Naive thymus-derived CD8-positive, alpha-beta T cell (primary cell): ENCODE measurements at places on chromosomes 6 and 20. TPM values are rescaled to one million over a fixed set of nuclear protein-coding genes. Genes with fewer than 3 reads are reported as not detected.

DNA sequence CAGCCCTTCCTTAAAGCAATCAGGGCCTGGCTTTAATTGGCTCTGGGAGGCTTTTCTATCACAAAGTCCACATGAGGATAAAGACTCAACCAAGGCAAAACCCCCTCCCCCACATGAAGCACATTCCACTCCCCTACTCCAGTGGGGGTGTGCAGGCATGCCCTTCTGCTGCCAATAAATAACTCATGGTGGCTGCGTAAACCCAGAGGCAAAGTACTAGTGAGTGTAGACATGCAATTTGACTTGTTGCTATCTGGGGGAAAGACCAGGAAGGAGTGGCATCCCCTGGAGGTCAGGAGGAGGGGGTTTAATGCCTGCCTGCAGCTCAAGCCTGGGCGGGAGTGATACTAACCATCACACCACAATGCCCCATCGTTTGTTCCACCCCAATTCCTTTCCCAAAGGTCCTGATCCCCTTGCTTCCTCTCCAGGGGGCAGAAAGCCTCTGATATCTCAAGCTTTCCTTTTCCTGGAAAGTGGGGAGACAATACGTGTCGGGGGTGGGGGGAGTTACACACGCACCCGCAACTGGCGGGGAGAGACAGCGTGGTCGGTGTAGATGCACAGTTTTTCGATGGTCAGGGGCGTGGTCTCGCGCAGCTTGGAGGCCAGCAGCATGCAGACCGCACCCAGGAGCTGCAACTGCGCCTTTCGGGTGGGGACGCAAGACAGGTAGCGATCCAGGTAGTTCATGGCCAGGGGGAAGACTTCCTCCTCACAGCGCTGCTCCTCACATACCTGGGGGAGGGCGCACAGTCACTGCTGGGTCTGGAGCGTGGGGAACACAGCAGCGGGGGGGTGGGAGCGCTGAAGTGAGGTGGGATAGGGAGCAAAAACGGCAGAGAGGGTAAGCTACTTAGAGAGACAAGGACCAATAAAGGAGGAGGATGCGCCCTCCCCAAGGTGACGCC is 1.5 kb downstream of the CCND3 start:
- peaks cover 46% of the 10 kb centered on the region for H3K4me1 ChIP-seq
- peak overlapping the region; percentile 93 for H3K4me3 ChIP-seq
- H3K36me3 ChIP-seq: peaks cover 26% of the 10 kb centered on the region

Gene SESN1
- total RNA-seq: 35.0 TPM

GRCh38 chr20:41187668-41188067 is 50.3 kb downstream of the PLCG1 start:
- H3K27me3 ChIP-seq: no peaks in the 10 kb centered on the region
- H3K4me1 ChIP-seq: peaks cover 21% of the 10 kb centered on the region
- H3K36me3 ChIP-seq: peaks cover 12% of the 10 kb centered on the region
- no peak for DNase-seq
- H3K27ac ChIP-seq: peak overlapping the region; percentile 24

DNA sequence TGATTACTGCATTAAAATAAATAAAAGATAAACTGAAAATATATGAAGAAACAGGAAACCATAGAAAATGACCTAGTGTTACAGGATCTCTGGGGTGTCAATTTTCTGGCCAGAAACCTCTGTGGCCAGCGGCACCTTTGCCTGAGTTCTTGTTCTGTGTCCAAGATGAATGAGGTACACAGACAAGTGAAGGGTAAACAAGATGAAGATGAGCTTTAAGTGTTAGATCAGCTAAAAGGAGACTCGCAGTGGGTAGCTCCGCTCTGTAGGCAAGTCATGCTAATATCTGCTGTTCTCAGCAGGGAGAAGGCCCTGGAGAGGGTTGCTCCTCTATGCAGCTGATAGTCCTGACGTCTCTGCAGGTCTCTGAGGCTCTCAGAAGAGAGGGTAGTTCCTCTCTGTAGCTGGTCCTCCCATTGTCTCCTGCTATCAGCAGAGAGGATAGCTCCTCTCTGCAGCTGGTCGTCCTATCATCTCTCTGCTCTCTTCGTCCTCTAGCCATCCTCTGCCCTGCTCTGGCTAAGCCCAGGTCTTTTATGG is 35.9 kb upstream of the TBC1D22B start:
- peak overlapping the region; percentile 78 for H3K27ac ChIP-seq
- DNase-seq: no peak
- H3K27me3 ChIP-seq: no peaks in the 10 kb centered on the region
- no peaks in the 10 kb centered on the region for H3K36me3 ChIP-seq

Gene TREM2
- 0.49 TPM for total RNA-seq

GRCh38 chr20:58651946-58652605 is 993 bp downstream of the STX16 start:
- no peaks in the 10 kb centered on the region for H3K27me3 ChIP-seq
- no peaks in the 10 kb centered on the region for H3K36me3 ChIP-seq
- peak overlapping the region; percentile 96 for H3K4me3 ChIP-seq
- peak; percentile 71 for DNase-seq

DNA sequence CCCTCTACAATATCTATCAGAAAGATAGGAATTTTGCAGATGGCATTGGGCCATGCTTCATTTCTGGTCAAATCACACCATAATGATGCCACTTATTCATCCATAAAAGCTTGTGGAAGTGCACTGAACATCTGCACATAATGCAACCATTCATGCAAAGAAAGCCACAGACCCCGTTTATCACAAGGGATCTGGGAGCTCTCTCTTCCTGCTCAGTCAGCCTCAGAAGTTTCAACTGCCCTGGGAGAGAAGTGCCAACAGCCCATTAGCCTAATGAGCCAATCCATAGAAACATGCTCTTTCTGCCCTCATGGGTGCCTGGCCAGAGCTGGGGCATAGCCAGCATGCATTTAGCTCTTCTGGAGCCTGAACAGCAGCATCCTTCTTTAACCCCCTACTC is 85.8 kb downstream of the SLC35F1 start:
- no peaks in the 10 kb centered on the region for H3K4me1 ChIP-seq
- no peak overlapping the region for H3K27ac ChIP-seq
- no peak overlapping the region for H3K4me3 ChIP-seq
- H3K27me3 ChIP-seq: peaks cover 31% of the 10 kb centered on the region

DNA sequence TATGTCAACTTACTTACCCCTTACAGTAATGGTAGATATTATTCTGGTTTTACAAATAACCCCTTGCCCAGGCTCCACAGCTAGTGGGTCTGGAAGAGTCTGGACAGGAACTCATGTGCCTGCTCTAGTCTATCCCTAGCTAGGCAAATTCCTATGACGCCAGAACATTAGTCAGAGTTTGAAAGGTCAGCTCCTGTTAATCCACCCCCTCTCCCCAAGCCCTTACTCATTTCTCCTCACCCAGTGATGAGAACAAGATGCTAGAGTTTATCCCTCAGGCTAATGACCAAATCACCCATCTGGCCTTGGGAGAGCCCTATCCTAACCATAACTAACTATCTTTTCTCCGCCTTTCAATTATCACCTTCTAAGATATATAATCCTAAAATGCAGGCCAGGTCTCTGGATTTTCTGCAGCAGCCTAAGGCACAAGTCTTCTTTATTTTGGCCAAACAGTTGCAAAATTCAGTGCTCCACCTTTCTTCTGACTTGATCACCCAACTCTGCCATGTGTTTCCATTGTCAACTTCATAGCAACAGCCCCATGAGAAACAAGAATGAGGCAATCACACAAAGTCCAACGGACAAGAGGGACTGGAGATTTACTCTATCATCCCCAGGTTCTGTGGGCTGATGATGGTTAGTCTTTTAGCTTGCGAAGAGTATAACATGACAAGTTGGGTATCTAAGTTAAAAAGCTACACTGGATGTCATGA is 113.3 kb downstream of the TASP1 start:
- no peaks in the 10 kb centered on the region for H3K27me3 ChIP-seq
- DNase-seq: no peak
- peaks cover 9% of the 10 kb centered on the region for H3K4me1 ChIP-seq
- H3K27ac ChIP-seq: no peak overlapping the region

GRCh38 chr6:45667766-45668165 is 290.0 kb upstream of the SUPT3H start:
- no peak for DNase-seq
- no peak overlapping the region for H3K4me3 ChIP-seq
- peaks cover 17% of the 10 kb centered on the region for H3K4me1 ChIP-seq
- no peak overlapping the region for H3K27ac ChIP-seq
- no peaks in the 10 kb centered on the region for H3K36me3 ChIP-seq
